C1 segment of cervical spinal cord (tissue), 14 donors: ENCODE measurements at places on chromosomes 2 and 18.

DNA sequence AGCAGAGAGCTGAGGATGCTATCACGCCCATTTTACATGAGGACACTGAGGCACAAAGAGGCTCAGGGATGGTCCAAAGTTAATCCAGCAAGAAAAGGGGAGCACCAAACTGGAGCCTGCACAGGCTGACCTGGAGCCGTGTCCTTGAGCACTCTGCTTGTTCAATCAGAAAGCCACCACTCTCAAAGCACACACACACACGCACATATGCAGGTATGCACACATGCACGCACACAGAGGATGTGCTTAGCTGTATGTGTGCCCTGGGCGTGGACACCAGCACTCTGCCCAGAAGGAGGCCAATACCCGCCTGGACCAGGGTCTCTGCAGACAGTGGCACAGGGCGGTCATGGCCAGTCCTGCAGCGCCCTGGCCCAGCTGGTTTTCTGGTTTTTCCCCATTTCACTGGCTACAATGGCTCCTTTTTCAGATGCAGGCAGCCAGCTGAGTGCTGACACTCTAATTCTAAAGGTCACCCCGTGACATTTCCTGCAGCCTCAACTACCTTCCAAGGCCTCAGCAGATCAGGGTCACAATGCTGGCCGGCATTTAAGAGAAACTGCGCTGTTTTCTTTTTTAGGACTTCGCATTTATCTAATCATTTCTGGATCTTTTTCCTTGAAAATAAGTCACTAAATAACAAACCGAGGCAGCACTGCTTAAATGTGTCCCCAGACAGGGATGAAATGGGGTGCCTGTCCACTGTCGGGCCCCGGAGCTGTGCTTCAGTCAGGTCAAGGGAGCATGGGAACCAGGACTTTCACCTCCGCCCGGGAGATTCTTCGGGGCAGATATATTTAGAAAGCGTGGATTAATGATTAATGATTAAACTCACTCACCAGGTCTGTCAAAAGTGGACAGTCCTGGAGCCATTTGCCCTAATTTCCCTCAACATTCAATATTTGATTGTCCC lies 104.5 kb downstream of the HDAC4 start:
- DNase-seq: peak; percentile 33

DNA sequence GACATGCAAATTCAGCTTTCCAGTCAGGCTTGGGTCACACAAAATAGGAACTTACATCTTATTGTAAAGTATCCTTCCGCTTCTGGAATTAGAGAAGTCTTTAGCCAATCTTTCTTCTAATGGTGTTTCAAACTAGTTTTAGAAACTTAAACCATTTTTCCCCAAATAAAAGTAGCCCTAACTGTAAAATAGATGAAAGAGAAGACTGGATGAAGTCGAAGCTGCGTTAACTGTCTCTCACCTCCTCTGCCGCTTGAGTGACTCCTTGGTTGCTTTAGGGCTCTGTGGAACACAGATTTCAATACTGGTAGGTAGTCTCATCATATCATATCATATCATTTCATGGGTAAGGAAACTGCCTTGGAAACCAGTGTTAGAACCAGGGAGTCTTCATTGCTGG lies 498.4 kb downstream of the XIRP2 start:
- no peak for DNase-seq

DNA sequence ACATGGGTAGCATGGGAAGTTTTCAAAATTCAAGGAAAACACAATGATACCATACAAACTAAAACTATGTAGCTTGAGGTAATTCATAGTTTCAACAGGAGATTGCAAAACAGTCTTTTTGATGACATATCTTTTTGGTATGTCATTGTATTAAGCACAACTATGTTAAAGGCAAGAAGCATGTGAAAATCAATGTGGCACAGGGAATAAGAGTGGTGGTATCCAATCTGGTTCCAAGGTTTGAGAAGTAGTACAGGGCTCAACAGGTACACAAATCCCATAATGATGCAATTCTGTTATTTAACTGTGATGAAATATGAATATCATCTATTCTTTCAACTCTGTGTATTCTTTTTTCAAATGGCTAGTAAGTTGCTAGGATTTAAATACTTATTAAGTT lies 16.4 kb upstream of the DLX2 start:
- DNase-seq: no peak

DNA sequence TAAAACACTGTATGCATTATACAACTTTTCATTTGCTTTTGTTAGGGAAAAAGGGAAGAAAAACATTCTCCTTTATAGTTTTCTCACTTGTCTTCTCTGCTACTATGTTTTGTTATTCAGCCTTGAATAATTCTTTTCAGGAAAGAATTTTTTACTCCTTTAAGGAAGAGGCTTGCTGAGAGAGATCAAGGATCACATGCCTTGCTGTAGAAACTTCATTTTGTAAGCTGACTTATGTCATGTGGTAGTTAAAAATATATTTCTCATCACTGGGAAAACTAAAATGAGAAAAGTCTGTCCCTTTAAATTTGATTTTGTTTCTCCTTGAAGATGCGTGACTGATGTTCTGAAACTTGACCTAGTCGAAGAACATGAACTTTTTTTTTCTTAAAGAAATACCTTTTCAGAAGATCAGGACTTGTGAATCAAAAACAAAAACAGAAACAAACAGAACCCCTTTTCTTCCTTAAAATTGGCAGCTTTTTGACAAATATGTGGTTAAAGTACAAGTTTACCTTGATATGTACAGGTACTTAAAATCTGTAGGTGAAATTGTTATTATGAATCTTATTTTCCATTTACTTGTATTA lies 145.1 kb downstream of the COMMD1 start:
- DNase-seq: no peak

GRCh38 chr2:233201258-233202013 lies 50.0 kb upstream of the ATG16L1 start:
- DNase-seq: no peak

- DNase-seq: no peak
Measured at GRCh38 chr2:239198221-239198620, 202.6 kb downstream of the HDAC4 start.

GRCh38 chr18:45044787-45045186 lies 364.1 kb downstream of the SETBP1 start:
- DNase-seq: no peak

- DNase-seq: no peak
Measured at GRCh38 chr2:238956676-238957075, 108.8 kb downstream of the TWIST2 start.

DNA sequence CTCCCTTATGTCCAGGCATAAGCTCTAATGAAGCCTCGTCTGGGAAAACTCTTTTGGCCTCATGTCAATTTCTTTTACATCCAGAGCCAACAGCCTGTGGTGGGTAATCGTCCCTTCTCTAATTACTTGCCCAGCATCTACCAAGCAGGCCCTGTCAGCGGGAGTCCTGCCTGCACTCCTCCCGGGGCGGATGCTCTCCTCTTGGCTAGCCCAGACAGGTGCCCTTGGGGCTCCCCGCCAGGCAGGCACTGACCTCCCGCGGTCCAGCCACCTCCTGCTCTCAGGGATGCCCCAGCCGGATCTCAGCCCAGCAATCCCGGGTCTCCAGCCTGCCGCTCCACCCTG lies 74.2 kb downstream of the NCAPH start:
- DNase-seq: no peak

DNA sequence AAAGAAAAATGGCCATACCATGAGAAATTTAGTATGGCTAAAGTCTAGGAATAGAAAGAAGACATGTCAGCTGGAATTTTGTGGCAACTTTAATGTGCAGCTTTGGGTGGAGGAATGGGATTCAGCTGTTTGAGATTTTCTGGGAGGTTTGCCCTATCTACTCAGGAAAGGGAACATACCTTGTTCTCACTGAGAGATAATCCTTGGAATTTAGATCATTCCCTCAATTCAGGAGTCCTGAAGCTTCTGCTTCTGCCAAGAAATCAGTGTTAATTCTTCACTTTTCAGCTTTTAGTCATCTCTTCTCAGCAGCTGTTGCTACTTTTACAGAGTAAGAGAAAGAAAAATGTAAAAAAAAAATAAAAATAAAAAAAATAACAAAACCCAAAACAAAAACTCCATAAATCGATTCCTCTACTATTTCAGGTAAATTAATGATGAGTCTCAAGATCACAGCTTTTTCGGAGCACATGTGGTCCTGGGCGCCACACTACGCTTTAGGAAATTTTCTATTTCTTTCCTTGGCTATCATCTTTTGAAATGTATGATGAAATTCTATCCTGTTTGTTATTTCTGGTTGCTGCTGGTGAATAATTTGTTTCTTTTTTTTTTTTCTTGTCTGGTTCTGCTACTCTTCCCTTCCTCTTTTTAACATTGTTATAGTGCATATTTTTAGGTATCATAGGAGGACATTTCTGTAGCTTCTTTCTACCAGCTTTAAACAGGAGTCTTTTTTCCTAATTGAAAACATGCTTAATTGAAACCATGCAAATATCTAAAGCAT lies 18.9 kb upstream of the BAZ2B start:
- no peak for DNase-seq

- DNase-seq: no peak
Measured at GRCh38 chr2:150909090-150909489, 352.6 kb downstream of the RBM43 start.

DNA sequence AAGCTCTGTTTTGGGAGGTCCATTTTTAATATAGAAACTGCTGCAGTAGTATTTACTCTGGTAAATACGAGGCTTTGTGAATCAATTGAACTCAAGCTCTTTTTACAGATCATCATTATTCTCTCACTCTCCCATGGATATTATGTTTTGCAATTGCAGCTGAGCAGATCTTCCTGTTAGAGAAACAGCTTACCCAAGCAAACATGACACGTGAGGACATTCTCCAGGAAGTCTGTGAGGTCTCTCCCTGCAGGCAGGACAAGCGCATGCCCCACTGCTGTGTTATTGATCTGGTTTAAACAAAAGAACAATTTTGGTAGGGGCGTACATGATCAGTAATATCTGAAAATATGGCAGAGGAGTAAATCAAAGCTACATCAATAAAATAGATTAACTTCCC lies 72.1 kb downstream of the COL6A3 start:
- no peak for DNase-seq

DNA sequence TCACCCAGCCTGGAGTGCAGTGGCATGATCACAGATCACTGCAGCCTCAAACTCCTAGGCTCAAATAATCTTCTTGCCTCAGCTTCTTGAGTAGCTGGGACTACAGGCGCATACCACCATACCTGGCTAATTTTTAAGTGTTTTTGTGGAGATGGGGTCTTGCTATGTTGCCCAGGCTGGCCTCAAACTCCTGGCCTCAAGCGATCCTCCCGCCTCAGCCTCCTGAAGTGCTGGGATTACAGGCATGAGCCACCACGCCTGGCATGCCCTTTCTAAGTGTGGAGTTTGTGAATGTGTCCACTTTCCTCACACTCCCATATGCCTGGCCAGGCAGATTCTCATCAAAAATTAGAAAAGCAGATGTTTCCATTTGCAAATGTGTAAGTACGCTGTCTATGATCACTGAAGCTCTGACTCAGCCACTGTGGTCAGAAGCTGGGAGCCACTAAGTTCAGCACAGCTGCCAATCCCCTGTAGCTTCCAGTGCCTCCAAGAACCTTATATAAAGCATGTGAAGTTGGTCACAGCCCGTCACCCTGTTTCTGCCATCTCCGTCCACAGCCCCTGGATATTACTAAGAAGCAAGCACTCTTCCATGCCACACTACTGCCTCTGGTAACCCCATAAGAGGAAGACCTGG lies 155.4 kb downstream of the FAM210A start:
- DNase-seq: no peak

GRCh38 chr2:169366066-169366465 lies 3.7 kb upstream of the LRP2 start:
- no peak for DNase-seq

DNA sequence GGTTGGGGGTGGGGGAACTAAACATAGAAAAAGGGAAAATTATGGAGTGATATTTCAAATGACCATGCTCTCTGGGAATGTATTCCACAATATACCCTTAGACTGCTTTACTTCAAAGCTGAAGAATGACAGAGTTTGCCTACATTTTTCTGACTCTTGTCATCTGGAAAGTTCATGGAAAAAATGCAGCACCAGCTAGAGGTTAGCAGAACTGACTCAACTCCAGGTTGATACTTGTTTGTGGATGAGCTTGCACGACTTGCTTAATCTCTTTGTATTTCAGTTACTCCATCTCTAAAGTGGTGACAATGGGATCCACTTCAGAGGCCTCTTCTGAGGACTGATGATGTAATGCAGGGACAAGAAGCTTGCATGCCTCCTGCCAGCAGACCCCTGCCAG lies 824.0 kb upstream of the ID2 start:
- DNase-seq: no peak

GRCh38 chr2:64151476-64151875 lies 7.3 kb upstream of the PELI1 start:
- no peak for DNase-seq

- no peak for DNase-seq
Measured at GRCh38 chr18:809985-810642, 1.9 kb downstream of the YES1 start.

DNA sequence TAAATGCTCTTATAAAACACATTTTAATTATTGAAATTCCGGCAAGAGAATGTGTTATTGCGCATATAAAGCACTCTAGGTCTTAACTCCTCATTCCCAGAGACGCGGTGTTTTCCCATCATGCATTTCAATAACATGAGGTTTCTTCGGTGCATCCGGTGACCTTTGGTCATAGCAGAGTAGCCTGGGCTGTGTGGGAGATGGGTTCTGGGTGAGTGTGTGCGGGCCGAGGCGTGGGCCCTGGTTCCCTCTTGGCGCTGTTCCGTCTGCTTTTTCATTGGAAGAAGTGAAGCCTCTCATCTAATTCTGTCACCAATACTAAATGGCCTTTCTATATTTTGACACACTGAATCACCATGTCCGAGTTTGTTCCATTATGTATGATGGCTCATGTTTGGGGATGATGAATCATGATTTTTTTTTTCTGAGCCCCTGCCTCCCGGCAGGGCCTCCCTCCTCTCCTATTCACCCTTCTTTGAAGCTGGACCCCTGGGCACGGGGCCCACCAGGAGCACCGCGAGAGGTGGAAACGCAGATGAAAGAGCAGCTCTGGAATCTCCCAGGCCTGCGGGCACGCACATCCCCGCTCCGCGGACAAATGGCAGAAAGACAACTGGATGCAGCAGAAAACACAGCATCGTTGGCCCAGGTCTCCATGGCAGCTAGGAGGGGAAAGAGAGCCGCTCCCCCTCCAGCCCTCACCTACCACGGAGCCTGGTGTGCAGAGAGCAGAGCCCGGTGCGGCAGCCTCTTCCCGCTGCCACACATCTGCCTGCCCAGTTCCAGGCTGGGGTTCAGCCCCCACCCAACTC lies 85.8 kb upstream of the HPCAL1 start:
- DNase-seq: no peak
